ENCODE measurements at places on chromosomes 3 and 15.

- DNase-seq: no peak
- no peaks in the 10 kb centered on the region for H3K36me3 ChIP-seq
- no peaks in the 10 kb centered on the region for H3K27me3 ChIP-seq
- H3K4me1 ChIP-seq: no peaks in the 10 kb centered on the region
Measured at GRCh38 chr3:156418428-156418827, 136.5 kb downstream of the SSR3 start.

DNA sequence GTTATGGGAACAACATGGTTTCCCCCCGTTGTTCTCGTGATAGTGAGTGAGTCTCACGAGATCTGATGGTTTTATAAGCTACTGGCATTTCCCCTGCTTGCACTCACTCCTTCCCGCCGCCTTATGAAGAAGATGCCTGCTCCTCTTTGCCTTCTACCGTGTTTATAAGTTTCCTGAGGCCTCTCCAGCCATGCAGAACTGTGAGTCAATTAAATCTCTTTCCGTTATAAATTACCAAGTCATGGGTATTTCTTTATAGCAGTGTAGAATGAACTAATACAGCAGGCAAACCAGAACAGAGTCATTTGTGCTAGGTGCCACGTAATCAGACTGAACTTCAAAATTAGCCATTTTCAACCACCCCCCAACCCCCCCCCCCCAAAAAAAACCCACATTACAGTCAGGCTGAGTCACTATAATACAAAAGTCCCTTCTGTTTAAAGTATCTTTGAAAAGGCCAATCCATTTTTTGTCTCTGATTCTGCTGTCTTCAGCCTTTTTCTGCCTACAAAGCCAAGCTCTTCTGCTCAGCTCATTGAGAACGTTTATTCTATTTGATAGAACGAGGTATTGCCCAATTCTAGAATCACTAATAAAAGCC, 4.1 kb downstream of the OR4F6 start:
- no peaks in the 10 kb centered on the region for H3K27me3 ChIP-seq
- H3K36me3 ChIP-seq: no peaks in the 10 kb centered on the region
- H3K27ac ChIP-seq: no peak overlapping the region
- no peak overlapping the region for H3K4me3 ChIP-seq
- no peak for DNase-seq

DNA sequence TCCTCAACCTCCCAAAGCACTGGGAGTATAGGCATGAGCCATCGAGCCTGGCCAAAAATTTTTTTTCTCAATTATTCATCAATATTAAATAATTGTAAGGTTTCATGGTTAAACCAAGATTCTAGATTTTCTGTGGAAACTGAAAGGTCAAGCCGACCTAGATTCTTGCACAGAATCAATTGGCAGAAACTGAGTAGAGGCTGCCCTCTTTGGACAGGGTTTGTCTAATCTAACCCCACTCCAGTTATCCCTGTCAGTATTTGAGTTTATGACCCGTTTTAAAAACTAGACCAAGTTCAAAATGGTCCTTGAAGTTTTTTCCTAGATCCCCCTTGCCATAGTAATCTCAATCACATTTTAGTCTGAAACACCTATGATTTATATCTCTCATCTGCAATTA, 8.6 kb upstream of the ADAM10 start:
- H3K4me1 ChIP-seq: no peaks in the 10 kb centered on the region
- DNase-seq: no peak
- H3K36me3 ChIP-seq: no peaks in the 10 kb centered on the region
- no peak overlapping the region for H3K27ac ChIP-seq
- H3K27me3 ChIP-seq: no peaks in the 10 kb centered on the region
- no peak overlapping the region for H3K4me3 ChIP-seq

GRCh38 chr3:52503788-52504424, 8.8 kb downstream of the STAB1 start:
- H3K4me1 ChIP-seq: peaks cover 4% of the 10 kb centered on the region
- DNase-seq: no peak

Data from esophagus squamous epithelium (tissue), 5 donors.